ENCODE measurements at places on chromosomes 5 and 9. TPM values are rescaled to one million over a fixed set of nuclear protein-coding genes. Genes with fewer than 3 reads are reported as not detected.

GPRIN1 gene
- 17.3 TPM for total RNA-seq

QSOX2 gene
- total RNA-seq = 17.3 TPM

OBP2B gene
- not detected for total RNA-seq

- DNase-seq = no peak
Measured at GRCh38 chr9:124940521-124940893, 376 bp downstream of the GOLGA1 start.

GRCh38 chr5:38874948-38875456 is 29.2 kb downstream of the OSMR start:
- DNase-seq = no peak

- DNase-seq = no peak
Measured at GRCh38 chr9:110538647-110539041, 40.9 kb downstream of the SVEP1 start.
